Astrocyte of the cerebellum (primary cell): ENCODE measurements at places on chromosomes 1 and 21.

DNA sequence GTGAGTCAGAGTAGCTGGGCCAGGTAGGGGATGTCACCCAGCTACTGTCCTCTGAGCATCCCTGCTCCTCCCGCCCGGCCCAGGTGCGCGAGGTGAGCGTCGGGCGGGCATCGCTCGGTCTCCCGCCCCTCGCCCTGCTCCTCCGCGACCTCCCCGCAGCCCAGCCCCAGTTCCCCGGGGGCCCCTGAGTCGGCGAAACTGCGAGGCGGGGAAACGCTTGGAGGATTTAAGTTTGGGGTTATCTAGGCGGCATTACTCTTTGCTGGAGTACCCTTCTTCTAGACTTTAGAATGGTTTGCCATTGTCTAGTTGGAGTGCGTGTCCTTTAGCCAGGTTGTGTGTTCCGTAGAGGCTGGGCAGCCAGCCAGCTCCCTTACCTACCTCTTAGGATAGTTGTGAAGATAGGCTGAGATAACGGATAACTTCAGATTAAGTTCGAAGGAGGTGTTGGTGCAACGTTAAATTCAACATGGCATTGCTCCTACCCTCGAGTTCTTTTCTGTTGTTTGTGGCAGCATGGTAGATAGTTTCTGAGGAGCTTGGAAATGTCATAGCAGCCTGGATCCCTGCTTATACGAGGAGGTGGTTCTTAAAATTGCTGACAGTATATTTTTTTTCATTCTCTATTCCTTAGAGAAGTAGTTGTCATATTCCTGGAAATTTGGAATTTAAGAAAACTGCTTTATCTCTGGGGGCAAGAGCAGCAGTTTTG lies 697 bp downstream of the AGO3 start:
- DNase-seq, result no peak

GRCh38 chr1:245052258-245052657 lies 102.5 kb upstream of the KIF26B start:
- no peak for DNase-seq

DNA sequence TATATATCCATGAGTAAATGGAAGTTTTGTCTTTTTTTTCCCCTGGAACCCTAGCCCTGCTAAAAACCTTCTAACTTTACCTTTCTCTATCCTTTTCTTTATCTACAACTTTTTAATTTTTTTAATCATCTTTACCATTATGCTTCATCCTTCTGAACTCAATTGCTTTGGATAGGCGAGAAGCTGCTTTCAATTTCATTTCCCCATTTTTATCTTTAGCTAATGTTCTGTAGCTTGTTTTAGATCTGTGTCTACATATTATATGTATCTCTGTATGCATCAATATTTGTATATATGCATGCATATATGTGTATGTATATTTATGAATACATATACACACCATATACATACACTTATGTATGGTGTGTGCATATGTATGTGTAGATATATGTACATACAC lies 57.4 kb downstream of the PTPRC start:
- DNase-seq, result no peak

- no peak for DNase-seq
Observed at GRCh38 chr1:10771789-10772188, 24.7 kb downstream of the CASZ1 start.
